Stimulated activated CD4-positive, alpha-beta T cell treated with anti-CD3 and anti-CD28 coated beads, Interleukin-2, amount 100 ng/mL, for 4 hours (primary cell): ENCODE measurements at places on chromosomes 6 and 20.

GRCh38 chr6:44833248-44833647 is 445.7 kb downstream of the CDC5L start:
- DNase-seq, result no peak

- DNase-seq, result no peak
Observed at GRCh38 chr20:1206366-1207148, 3.3 kb downstream of the C20orf202 start.

DNA sequence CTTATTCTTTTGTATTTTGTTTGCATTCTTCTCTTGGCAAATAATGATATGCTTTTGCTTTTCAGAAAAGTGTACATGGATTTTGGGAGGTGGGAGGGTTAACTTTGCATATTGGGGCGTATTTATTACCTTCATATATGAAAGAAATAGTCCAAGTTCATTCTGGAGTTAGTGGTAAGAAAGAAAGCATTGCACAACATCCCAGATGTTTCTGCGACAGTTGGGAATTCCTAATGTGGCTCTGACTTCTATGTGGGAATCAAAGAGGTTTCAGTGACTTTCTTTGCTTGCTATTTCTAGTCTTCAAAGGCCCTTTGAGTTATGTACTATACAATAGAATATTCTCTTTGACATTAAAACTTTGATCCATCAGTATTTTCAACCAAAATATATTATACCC is 78.1 kb downstream of the MMUT start:
- DNase-seq, result no peak

DNA sequence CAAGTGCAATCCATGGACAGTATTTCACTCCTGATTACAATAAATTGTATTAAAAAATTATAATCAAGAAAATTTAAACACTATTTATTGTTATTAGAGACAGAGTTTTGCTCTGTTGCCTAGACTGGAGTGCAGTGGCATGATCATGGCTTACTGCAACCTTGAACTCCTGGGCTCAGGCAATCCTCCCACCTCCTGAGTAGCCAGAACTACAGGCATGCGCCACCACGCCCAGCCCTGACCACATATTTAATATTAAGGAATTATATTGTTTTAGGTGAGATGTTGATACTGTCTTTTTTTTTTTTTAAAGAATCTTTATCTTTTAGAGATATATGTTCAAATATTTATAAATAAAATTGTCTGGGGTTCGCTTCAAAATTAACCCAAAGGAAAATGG is 14.6 kb downstream of the LCA5 start:
- no peak for DNase-seq

- DNase-seq, result no peak
Observed at GRCh38 chr6:160348223-160349019, at the start of gene SLC22A3. Gene SLC22A3 (plus strand): TSS chr6:160348378. CDS start chr6:160348420, 42 bp downstream.

DNA sequence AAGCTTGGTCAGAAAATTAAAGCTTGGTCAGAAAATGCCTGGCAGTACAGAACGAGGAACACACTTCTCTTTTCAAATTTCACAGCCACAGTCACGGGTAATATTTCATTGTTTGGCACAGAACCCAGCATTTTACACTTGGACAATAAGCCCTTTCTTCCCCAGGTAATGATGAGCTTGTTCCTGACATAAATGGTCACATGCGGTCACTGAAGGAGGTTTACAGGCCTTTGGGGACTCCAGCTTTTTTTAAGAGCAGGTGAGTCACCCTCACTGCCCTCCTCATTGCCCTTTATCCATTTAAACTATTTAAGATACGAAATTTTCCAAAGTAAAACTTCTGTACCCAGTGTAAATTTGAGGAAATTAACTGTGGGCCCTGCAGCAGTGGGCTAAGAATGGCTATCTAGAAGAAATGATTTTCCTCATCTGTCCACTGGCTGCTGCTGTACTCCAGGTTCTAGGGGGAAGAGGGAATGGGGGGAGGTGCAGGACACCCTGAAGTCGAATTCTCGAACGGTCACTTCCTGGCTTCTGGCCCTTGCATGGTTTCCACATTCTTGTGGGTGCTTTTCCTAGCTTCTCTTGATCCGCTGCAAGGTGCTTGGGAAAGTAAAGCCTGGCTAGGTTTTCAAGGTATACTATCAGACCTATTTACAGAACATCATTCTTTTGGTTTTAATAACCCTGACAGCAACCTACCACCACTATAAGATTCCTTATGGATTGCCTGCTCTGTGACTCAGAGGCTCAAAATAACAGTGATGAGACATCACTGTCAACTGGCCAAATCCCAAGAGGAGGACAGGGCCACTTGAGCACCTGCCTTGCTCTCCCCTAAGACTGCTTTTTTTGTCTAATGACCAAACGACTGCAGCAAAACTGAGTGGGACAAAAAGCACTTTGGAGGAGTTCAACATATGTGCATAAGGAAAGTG is 75.8 kb downstream of the PREP start:
- DNase-seq, result no peak

DNA sequence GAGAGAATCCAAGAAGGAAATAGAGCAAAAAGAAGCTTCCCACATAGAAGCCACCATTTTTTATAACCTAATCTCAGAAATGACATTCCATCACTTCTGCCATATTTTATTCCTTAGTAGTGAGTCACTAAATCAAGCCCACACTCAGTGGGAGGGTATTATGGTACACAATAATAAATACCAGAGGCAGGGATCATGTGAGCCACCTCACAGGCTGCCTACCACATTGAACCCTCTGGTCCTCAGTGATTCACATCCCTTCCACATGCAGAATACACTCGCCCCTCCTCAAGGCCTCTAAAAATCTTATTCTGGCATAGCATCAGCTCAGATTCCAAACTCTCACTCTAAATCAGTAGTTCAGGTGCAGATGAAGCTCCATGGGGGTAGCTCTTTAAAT is 49.4 kb downstream of the TMC2 start:
- DNase-seq, result no peak

DNA sequence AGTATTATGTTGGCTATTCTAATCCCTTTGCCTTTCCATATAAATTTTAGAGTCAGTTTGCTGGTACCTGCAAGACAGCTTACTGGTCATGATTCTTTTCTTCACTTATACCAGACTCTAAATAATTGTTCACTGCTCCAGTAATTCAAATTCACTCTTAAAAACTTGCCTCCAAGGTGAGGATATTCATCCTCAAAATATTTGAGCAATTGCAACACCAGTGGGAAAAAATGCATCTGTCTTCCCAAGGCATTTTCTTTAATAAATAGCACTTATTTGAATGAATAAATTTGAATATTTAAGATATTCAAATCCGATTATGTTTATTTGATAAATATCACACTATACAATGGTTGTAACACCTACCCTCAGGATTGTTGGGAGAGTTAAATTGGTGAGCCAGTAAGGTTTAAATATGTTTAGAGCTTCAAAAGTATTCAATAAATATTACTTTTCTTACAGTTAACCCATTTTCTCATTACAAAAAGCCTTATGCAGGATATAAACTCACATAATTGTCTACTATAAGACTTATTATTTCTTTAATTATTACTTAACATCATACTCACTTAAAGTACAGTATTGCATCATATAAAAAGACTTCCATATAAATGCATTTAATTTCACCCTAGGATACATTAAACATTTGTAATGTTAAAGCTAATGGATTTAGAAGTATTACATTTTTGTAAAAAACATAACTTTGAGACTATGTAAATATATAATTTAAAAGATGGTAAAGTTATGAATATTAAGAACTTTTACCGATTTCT is 285.6 kb downstream of the SAMD5 start:
- no peak for DNase-seq

DNA sequence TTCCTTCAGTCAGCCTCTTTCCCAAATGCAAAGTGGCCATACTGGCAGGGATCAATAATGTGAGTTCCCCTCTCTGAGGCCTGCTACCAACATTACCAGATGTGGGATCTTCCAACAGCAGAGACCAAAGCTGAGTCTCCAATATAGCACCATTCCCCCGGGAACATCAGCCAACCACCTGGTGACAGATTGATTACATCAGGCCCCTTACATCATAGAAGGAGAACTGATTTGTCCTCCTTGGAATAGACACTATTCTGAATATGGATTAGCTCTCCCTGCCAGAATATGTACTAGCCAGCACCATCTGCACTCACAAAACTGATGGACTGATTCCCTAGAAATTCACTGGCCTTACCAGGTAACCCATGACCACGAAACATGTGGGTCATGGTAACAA is 61.9 kb upstream of the CARMIL1 start:
- no peak for DNase-seq

DNA sequence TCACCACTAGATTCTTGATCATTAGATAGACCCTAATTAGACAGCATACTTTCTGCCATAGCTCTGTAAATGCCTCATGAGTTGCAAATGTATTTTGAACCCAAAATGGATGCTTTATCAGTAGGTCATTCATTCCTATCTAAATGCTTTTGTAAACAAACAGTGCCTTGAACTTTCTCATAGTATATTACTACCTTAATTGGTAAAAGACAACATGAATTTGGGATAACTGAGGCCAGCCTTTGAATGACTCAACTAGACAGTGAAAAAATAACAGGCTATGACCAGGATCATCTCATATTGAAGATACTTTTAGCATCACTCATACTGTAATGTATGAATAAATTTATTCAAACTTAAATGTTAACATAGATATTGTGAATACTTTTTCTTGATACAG is 37.0 kb upstream of the PRL start:
- no peak for DNase-seq

DNA sequence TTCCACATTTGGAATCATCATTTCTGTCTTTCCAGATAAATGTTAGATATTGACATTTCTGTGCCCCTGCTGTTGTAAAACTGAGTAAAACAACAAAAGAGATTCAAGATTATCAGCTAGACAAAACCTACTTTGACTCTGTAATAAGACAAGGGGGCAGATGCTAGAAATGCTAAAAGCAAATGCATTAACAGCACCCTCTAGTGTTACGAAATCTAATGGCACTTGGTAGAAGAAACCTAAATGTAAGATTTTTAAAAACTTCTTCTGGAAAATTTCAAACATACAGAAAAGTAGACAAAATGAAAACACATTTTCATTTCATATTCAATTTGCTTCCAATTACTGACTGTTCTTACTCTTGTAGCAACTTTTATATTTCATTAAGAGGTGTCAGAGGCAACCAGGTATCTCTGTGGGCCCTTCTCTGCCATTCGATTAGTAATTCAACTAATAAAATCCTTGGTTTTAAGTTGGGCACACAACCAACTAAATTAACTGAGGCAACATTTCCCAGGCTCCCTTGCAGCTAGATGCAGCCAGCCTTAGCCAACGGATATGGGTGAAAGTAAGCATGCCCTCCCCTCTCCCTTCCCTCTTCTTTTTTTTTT is 45.0 kb downstream of the SLC23A2 start:
- DNase-seq, result no peak

DNA sequence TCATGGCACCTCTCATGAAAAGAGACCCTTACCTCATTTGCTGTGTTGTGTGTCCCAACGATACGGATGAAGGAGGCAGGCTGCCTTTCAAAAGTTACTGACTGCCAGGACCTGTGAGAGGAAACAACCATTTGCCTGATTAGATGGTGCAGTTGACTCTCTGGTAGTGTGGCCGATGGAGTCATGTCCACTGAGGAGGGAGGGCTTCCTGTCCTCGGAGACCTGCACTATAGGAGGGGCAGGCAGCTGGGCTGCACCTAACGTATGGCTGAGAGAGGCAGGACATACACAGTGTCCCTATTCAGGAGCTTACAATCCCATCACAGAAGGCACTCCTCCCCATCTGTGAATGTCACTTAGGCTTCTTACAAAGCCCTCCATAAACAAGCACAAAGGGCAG is 373.0 kb downstream of the ZFAND3 start:
- no peak for DNase-seq

DNA sequence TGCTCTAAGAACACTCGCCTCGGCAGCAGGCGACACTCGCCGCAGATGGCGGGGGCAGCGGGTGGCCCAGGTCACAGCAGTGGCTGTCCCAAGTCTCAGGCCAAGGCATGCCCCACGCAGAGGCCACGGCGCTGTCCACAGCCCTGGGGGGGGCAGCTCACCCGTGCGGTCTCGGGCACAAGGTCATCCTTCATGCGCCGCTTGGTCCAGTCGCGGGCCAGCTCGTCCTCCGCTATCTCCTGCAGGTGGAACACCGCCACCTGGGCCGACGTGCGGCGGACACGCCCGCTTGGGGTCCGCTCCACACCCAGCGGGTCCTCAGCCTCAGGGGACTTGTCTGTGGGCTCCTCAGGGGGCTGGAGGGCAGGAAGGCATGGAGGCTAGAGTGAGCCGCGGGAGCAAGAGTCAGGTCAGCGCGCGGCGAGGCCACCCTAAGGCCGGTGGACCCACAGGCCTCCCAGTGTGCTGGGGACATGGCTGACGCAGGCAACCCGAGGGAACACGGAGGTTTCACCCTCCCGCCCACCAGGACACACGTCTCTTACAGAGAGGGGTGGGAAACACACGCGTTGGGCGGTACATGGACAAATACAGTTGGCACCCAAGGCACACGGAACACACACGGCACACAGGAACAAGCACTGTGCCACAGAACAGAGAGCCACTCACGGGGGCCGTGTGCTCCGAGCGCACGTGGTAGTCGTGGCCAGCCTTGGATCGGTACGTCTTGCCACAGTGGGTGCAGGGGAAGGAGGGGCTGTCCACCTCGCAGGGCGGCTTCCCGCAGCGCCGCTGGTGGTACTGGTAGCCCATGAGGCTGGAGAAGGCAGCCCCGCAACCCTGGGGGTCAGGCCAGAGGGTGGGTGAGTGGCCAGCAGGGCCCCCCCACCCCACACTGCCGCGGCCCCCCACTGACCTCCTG is 6.5 kb upstream of the UCKL1 start:
- DNase-seq, result no peak

DNA sequence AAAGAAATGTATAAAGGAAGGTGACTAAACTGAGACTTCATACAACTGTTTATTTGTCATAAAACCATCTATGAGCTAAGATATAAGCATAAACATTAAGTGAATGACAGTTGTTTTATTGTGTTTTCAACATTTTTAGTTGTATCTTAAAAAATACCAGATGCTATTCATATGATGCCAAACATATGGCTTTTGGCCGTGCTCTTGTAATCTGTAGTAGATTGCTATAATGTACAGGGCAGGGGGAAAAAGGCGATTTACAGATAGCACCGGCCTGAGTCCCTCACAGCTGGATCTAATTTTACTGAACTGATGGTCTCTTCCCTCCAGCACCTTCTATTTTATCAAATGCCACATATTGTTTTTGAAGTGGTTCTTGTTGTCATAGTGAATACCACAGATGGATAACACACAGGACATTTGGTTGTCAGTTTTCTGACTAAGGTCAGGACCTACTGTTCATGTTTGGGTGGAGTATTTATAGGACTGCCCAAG is 48.2 kb downstream of the CENPW start:
- DNase-seq, result no peak

DNA sequence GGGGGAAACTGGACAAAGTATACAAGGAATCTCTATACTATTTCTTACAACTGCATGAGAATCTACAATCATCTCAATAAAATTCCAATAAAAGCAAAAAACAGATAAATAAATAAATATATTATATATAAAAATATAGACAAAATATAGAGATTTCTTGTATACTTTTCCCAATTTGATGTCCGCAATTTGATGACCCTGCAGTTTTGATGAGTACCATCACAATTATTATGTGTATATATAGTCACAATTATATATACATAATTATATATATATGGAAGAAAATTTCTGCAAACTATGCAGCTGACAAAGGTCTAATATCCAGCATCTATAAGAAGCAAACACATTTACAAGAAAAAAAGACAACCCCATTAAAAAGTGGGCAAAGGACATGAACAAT is 169.2 kb upstream of the ATXN1 start:
- DNase-seq, result no peak

- no peak for DNase-seq
Observed at GRCh38 chr6:16894301-16894700, 133.0 kb upstream of the ATXN1 start.
